CD4-positive, alpha-beta T cell (primary cell): ENCODE measurements at places on chromosomes 7 and 10. TPM values are rescaled to one million over a fixed set of nuclear protein-coding genes. Genes with fewer than 3 reads are reported as not detected.

- H3K27ac ChIP-seq, result no peak overlapping the region
- DNase-seq, result no peak
- H3K36me3 ChIP-seq, result peaks cover 45% of the 10 kb centered on the region
- H3K4me3 ChIP-seq, result no peak overlapping the region
- no peaks in the 10 kb centered on the region for H3K27me3 ChIP-seq
Measured at GRCh38 chr10:102268375-102268888, 23.1 kb downstream of the GBF1 start.

- H3K4me3 ChIP-seq, result no peak overlapping the region
- no peaks in the 10 kb centered on the region for H3K4me1 ChIP-seq
- H3K27ac ChIP-seq, result no peak overlapping the region
- no peak for DNase-seq
- no peaks in the 10 kb centered on the region for H3K27me3 ChIP-seq
Measured at GRCh38 chr10:129883029-129883428, 81.0 kb downstream of the EBF3 start.

DNA sequence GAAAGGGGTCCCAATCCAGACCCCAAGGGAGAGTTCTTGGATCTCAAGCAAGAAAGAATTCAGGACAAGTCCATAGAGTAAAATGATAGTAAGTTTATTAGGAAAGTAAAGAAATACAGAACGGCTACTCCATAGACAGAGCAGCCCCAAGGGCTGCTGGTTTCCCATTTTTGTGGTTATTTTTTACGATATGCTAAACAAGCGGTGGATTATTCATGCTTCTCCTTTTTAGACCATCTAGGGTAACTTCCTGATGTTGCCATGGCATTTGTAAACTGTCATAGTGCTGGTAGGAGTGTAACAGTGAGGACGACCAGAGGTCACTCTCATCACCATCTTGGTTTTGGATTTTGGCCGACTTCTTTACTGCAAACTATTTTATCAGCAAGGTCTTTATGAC, 1033.4 kb downstream of the SORCS3 start:
- no peak overlapping the region for H3K27ac ChIP-seq
- DNase-seq, result no peak
- H3K36me3 ChIP-seq, result no peaks in the 10 kb centered on the region
- no peaks in the 10 kb centered on the region for H3K4me1 ChIP-seq
- H3K27me3 ChIP-seq, result no peaks in the 10 kb centered on the region

- no peak overlapping the region for H3K4me3 ChIP-seq
- peaks cover 29% of the 10 kb centered on the region for H3K27me3 ChIP-seq
- H3K27ac ChIP-seq, result no peak overlapping the region
- no peak for DNase-seq
Measured at GRCh38 chr10:1708746-1709145, 28.6 kb downstream of the ADARB2 start.

GRCh38 chr10:132793213-132793612, 7.3 kb upstream of the NKX6-2 start:
- no peak overlapping the region for H3K27ac ChIP-seq
- peaks cover 12% of the 10 kb centered on the region for H3K27me3 ChIP-seq
- DNase-seq, result no peak
- H3K4me3 ChIP-seq, result no peak overlapping the region

DNA sequence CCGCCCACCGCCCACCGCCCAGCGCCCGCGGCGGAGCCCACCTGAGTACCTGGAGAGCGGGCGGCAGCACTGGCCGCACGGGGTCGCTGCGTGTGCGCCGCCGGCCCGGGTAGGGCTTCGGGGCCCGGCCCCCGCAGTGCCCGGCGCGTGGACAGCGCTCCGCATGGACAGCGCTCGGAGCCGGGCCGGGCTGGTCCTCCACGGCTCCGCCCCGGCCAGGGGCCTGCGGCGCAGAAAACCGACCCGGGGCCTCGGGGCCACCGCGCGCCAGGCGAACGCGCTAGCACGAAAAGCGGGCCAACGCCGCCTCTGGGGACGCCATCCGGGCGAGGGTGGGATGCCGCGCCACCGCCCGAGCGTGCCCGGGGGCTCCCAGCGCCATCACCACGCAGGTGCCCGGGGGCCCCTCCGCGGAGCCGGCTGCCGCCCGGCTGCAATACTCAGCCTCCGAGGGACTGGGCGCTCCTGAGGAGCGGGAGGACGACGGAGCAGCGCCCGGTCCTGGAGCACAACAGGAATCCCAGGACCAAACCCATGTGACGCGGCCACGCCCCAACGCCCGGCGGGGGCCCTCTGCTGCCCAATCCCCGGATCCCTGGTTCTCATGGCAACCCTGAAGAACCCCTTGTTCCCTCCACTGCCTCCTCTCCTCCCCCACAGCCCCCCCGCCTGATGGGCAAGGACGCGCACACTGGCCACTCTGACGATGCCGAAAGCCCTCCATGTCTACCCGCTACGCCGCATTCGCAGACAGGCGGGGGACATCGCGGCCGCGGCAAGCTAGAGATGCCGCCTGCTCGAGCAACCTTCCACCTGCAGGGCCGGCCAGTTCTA, at the start of gene GRB10:
Gene GRB10 (minus strand): TSS at position 522 of the 834 bp plus-strand sequence. CDS start 50,574 bp downstream, outside the sequence.
- no peak for DNase-seq
- H3K27ac ChIP-seq, result no peak within 1 kb of the TSS
- H3K36me3 ChIP-seq, result no peaks in the 10 kb centered on the region
- H3K27me3 ChIP-seq, result no peaks in the 10 kb centered on the region
- peak within 1 kb of the TSS; percentile 52 for H3K4me3 ChIP-seq
- peaks cover 16% of the 10 kb centered on the region for H3K4me1 ChIP-seq

GRCh38 chr7:6608081-6608480, 7.3 kb upstream of the ZNF853 start:
- H3K27ac ChIP-seq, result no peak overlapping the region
- no peak for DNase-seq
- H3K4me3 ChIP-seq, result no peak overlapping the region
- peaks cover 43% of the 10 kb centered on the region for H3K36me3 ChIP-seq
- no peaks in the 10 kb centered on the region for H3K4me1 ChIP-seq
- no peaks in the 10 kb centered on the region for H3K27me3 ChIP-seq

- DNase-seq, result no peak
- H3K4me1 ChIP-seq, result no peaks in the 10 kb centered on the region
- H3K27me3 ChIP-seq, result no peaks in the 10 kb centered on the region
- no peak overlapping the region for H3K27ac ChIP-seq
- no peak overlapping the region for H3K4me3 ChIP-seq
- no peaks in the 10 kb centered on the region for H3K36me3 ChIP-seq
Measured at GRCh38 chr7:21887353-21887752, 58.3 kb downstream of the CDCA7L start.

DNA sequence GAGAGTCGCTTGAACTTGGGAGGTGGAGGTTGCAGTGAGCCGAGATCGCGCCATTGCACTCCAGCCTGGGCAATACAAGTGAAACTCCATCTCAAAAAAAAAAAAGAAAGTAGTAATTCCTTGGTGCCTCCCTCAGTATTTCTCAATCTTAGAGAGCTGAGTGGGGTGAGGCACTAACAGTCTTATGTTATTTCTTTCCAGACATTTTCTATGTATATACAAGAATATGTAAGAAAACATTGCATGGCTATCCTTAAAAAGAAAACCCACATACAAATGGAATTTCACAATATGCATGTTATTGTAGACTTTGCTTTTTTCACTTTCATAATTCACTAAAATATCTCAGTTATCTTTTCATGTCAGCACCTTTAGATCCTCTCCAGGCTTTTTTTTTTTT, 13.6 kb upstream of the SLF2 start:
- H3K36me3 ChIP-seq, result no peaks in the 10 kb centered on the region
- peaks cover 5% of the 10 kb centered on the region for H3K4me1 ChIP-seq
- no peak overlapping the region for H3K27ac ChIP-seq
- DNase-seq, result no peak
- peaks cover 6% of the 10 kb centered on the region for H3K27me3 ChIP-seq

DNA sequence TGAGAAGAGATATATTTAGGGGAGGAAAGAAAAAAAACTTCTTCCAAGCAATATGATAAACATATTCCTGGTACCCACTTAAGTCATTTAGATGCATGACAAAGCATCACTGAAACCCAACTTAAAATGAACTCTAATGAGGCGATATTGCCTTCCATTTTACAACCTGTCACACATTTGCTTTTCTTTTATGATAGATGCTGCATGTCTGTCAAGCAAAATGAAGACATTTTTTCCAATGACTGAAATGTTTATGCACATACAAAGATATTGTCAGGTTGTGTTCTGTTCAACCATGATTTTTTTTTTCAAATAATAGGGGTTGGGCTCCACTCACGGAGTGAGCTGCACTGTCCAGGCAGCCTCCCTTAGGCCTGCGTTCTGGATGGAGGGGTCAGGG, 894.4 kb downstream of the SORCS3 start:
- H3K4me1 ChIP-seq, result no peaks in the 10 kb centered on the region
- H3K27ac ChIP-seq, result no peak overlapping the region
- H3K4me3 ChIP-seq, result no peak overlapping the region
- no peak for DNase-seq
- no peaks in the 10 kb centered on the region for H3K36me3 ChIP-seq

DNA sequence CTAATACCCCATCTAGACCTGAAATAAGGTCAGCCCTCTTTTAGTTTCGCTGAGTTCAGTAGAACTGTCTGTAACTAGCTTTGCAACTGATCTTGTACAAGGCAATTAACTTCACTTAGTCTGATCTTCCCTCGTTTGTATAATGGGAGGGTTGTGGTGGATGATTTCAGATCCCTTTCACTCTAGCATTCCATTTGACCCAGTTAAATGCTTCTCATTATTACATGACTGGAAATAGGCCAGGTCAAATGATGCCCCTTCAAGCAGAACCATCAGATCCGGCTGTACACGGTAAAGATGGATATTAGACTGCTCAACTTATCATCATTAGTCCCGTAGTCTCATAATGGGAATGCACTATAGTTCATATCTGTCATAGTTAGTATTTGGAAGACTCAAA, 1009.0 kb downstream of the LRMDA start:
- no peaks in the 10 kb centered on the region for H3K4me1 ChIP-seq
- H3K36me3 ChIP-seq, result no peaks in the 10 kb centered on the region
- H3K4me3 ChIP-seq, result no peak overlapping the region
- H3K27me3 ChIP-seq, result no peaks in the 10 kb centered on the region
- no peak for DNase-seq

DNA sequence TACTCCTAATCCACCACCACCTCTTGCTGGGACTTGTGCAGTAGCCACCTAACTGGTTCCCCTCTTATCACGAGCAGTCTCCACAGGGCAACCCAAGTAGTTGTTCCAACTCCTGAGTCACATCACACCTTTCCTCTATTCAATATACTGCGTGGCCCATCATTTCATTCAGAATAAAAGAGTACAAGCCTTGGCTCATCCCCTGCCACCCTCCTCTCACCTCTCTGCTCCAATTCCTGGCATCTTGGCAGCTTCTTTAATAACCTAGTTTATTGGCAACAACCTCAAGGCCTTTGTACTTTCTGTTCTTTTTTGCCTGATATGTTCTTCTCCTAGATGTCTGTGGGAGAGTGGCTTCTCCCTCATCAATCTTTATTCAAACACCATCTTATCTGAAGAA, 199.4 kb downstream of the KIAA1217 start:
- H3K36me3 ChIP-seq, result no peaks in the 10 kb centered on the region
- H3K27ac ChIP-seq, result no peak overlapping the region
- no peak overlapping the region for H3K4me3 ChIP-seq
- no peaks in the 10 kb centered on the region for H3K27me3 ChIP-seq

GRCh38 chr7:24778543-24779282, 21.4 kb upstream of the GSDME start:
- peaks cover 2% of the 10 kb centered on the region for H3K4me1 ChIP-seq
- no peak overlapping the region for H3K4me3 ChIP-seq
- H3K27ac ChIP-seq, result no peak overlapping the region
- no peaks in the 10 kb centered on the region for H3K27me3 ChIP-seq

GRCh38 chr10:77638321-77639101, 903 bp upstream of the KCNMA1 start:
- no peaks in the 10 kb centered on the region for H3K36me3 ChIP-seq
- no peak overlapping the region for H3K4me3 ChIP-seq
- peaks cover 59% of the 10 kb centered on the region for H3K27me3 ChIP-seq
- DNase-seq, result no peak

DNA sequence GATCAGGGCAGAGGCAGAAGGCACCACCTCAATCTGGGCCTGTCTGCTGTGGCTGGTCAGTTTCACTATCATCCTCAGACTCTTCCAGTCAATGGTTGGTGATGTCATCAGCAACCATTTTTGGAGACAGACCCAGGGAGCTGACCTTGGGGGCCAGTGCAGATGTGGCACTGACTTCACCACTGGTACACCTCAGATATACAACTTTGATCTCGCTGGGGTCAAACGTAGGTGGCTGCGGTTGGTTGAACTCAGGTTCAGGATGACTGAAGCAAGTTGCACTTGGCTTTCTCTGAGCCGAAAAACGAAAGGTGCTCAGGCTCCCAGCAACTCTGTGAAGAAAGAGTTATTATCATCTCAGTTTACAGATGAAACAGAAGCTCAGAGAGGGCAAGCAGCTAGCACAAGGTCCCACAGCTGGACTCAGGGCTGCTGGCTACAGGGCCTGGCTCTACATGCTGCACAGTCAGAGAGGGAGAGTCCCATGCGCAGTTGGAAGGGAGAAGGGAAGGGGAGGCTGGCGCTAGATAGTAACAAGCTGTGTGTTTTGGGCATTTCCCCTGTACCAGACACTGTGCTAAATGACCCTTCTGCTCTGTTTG, 27.2 kb downstream of the ANKRD16 start:
- no peaks in the 10 kb centered on the region for H3K4me1 ChIP-seq
- no peak overlapping the region for H3K4me3 ChIP-seq
- no peak for DNase-seq
- no peaks in the 10 kb centered on the region for H3K27me3 ChIP-seq
- peaks cover 3% of the 10 kb centered on the region for H3K36me3 ChIP-seq

- H3K4me3 ChIP-seq, result no peak overlapping the region
- H3K4me1 ChIP-seq, result no peaks in the 10 kb centered on the region
- DNase-seq, result no peak
- no peak overlapping the region for H3K27ac ChIP-seq
Measured at GRCh38 chr7:85424298-85424697, 237.4 kb upstream of the SEMA3D start.

GRCh38 chr7:107065929-107066247, 21.4 kb downstream of the PRKAR2B start:
- H3K27ac ChIP-seq, result no peak overlapping the region
- no peaks in the 10 kb centered on the region for H3K4me1 ChIP-seq
- H3K36me3 ChIP-seq, result no peaks in the 10 kb centered on the region
- H3K27me3 ChIP-seq, result no peaks in the 10 kb centered on the region
- DNase-seq, result no peak

- no peaks in the 10 kb centered on the region for H3K27me3 ChIP-seq
- H3K4me1 ChIP-seq, result no peaks in the 10 kb centered on the region
- H3K36me3 ChIP-seq, result no peaks in the 10 kb centered on the region
- H3K4me3 ChIP-seq, result no peak overlapping the region
- no peak for DNase-seq
Measured at GRCh38 chr7:51774178-51774577, 457.6 kb upstream of the COBL start.

- peak; percentile 74 for DNase-seq
- no peaks in the 10 kb centered on the region for H3K36me3 ChIP-seq
- no peak overlapping the region for H3K4me3 ChIP-seq
- peaks cover 17% of the 10 kb centered on the region for H3K4me1 ChIP-seq
Measured at GRCh38 chr7:1175967-1176851, 16.2 kb upstream of the ZFAND2A start.

Gene PRSS37
- not detected for total RNA-seq

Gene PALD1
- 0.44 TPM for total RNA-seq

Gene GLI3
- total RNA-seq, result 0.28 TPM

Gene SKAP2
- total RNA-seq, result 0.91 TPM

Gene ASB15
- total RNA-seq, result not detected

Gene GNGT1
- total RNA-seq, result not detected

Gene SFTPA1
- not detected for total RNA-seq
